Epithelial cell of alveolus of lung (primary cell): ENCODE measurements at places on chromosomes 7 and 10. TPM values are rescaled to one million over a fixed set of nuclear protein-coding genes. Genes with fewer than 3 reads are reported as not detected.

ANKRD2 gene
- total RNA-seq = 2.5 TPM in 1 of 2 replicates, not detected in the other

LRRC61 gene
- 1.2 and 11.8 TPM in 2 replicates for total RNA-seq

RBAK gene
- total RNA-seq = 4.0 and 10.9 TPM in 2 replicates

MRPS24 gene
- 165 TPM in 2 replicates for total RNA-seq

CD36 gene
- total RNA-seq = 1.0 and 10.8 TPM in 2 replicates

NCF1 gene
- total RNA-seq = not detected in 2 replicates

CELF2 gene
- total RNA-seq = 3.5 and 10.3 TPM in 2 replicates

C7orf57 gene
- under 0.01 TPM in 1 of 2 replicates, not detected in the other for total RNA-seq

NOS3 gene
- total RNA-seq = 1.4 and 4.5 TPM in 2 replicates

AKR1C3 gene
- total RNA-seq = 0.52 and 9.6 TPM in 2 replicates

PHYHIPL gene
- total RNA-seq = not detected in 2 replicates

NCOA4 gene
- total RNA-seq = 97.0 and 137 TPM in 2 replicates

ABCB1 gene
- total RNA-seq = 1.3 TPM in 1 of 2 replicates, not detected in the other

SFTPA1 gene
- total RNA-seq = not detected in 2 replicates

PON1 gene
- total RNA-seq = not detected in 2 replicates

AKR1D1 gene
- not detected in 2 replicates for total RNA-seq

GNGT1 gene
- total RNA-seq = not detected in 2 replicates
